ENCODE measurements at places on chromosomes 5 and 9.

DNA sequence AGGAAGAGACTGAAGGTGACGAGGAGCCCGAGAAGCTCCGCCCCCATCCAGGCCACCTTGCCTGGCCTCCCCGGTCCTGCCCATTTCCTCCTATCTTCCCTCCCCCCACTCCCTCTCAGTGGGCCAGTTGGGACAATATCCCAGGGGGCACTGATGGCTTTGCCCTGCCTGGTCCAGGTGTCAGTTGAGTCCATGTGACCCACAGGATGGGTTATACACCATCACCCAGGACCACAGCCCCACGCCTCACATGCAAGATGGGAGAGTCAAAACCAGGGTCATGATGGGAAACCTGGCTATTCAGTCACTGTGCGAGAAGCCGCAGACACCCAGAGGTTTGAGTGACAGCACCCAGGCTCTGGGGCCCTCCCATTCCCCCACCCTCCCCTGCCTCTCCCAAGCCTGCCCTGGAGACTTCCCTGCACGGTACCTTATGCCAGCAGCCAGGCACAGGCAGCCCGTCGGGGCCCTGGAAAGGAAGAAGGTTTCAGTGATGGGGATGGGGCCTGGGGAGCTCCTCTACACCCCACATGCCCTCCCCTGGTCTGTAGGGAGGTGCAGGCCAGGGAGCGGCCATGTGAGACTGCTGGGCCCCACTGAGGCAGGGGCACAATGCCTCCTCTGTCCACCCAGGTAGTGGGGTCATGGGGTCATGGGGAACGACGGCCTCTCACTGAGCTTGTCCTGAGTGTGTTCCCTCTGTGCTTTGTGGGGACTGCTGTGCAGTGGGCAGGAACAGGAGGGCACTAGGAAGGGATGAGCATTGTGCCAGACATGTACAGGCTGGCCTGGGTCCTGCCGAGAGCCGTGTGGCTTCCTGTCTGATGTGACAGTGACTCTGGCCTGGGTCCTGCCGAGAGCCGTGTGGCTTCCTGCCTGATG lies 6.3 kb upstream of the PHYKPL start:
- no peak for DNase-seq

GRCh38 chr5:111551569-111552275 lies 39.4 kb upstream of the STARD4 start:
- DNase-seq = no peak

DNA sequence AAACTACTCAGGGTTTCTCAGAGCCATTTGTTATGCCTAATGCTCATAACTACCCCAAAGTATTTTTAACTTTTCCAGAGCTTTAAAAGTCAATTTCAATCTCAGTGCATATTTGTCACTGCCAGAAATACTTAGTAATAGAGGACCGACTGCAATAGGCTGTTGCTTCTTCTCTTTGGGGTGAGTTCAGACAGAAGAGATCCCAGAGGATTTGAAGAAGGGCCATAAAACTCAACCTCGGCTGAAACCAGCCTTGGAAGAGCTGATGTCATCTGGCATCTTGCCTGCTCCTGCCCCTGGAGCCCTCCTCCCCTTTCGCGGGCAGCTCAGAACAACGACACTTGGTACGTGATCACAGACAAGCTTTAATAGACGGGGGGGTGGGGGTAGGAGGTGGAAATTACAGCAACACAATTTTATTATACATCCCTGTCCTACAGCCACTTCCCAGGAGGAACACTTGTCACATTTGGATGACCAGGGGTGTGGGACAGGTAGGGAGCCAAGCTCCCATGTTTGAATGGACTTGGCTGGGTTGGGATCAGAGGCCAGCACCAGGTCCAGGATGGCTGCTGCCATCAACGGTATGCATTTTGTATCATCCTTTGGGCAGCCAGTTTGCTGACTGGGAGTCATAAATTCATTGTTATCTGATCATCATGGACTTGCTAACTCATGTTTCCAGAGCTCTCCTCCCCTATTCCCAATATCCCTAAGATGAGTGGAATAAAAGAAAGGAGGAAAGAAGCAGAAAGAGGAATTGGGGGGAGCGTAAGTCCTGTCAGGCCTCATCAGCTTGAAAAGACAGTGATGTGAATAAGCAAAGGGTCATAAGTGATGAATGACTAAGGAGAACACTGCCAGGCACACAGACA lies 186.6 kb upstream of the PANK3 start:
- DNase-seq = peak; percentile 4

DNA sequence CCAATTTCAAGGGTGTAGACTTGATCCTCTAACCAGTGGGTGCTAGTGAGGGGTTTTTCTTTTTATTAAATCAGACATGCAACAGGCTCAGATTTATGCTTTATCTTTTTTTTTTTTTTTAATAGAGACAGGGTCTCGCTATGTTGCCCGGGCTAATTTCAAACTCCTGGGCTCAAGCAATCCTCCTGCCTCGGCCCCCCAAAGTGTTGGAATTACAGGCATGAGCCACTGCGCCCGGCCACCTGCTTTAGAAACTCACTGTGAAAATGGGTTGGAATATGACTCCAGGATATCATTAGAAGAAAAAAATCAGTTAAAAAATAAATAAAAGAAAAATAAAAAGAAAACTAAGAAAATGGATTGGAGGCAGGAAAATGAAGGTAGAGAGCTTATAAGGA lies 50.7 kb downstream of the STOM start:
- no peak for DNase-seq

- no peak for DNase-seq
Measured at GRCh38 chr9:137262909-137263285, 7.8 kb downstream of the NELFB start.

DNA sequence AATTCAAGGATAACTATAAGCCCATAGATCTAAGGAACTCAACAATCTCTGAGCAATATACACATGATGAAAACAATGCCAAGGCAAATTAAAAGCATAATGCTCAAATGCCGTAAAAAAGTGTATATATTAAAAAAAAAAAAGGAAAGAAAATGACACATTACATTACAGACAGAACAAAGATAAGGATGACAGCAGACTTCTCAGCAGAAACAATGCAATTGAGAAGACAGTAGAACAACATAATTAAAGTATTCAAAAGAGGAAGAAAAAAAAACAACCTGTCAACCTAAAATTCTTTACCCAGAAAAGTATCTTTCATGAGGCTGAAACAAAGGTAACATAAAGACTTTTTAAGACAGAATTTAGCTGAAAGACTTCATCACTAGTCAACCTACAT lies 591.7 kb downstream of the ZNF608 start:
- no peak for DNase-seq

DNA sequence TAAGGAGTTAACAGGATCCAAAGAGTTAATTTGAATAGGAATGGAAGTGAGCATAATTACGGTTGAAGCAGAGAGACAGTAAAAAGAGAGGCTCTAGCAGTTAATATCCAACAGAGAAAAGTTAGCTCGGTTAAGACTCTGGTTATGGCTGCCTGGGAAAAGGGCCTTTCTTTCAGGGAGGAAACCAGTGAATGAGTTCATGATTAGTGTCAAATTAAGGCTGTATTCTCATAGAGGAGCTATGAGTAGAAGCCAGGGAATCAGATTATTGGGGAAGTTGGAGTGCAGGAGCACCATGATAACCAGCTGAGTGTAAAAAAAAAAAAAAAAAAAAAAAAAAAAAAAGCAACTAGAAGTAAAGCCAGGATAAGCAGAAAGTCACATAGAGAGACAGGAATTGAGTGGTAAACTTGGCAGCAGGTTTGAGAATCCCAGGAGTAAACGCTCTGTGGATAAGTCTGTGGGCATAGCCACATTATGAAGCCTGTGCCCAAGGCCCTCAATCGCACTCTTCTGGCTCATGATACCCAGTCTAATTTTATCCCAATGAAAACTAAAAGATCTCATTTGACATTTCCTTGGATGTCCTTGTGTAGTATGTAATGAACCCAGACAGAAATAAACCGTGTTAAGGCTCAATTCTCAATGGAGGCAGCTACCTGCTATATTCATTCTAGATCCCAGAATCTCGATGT lies 372.6 kb upstream of the MPDZ start:
- DNase-seq = no peak

- DNase-seq = no peak
Measured at GRCh38 chr5:5342784-5343183, 79.7 kb upstream of the ICE1 start.

DNA sequence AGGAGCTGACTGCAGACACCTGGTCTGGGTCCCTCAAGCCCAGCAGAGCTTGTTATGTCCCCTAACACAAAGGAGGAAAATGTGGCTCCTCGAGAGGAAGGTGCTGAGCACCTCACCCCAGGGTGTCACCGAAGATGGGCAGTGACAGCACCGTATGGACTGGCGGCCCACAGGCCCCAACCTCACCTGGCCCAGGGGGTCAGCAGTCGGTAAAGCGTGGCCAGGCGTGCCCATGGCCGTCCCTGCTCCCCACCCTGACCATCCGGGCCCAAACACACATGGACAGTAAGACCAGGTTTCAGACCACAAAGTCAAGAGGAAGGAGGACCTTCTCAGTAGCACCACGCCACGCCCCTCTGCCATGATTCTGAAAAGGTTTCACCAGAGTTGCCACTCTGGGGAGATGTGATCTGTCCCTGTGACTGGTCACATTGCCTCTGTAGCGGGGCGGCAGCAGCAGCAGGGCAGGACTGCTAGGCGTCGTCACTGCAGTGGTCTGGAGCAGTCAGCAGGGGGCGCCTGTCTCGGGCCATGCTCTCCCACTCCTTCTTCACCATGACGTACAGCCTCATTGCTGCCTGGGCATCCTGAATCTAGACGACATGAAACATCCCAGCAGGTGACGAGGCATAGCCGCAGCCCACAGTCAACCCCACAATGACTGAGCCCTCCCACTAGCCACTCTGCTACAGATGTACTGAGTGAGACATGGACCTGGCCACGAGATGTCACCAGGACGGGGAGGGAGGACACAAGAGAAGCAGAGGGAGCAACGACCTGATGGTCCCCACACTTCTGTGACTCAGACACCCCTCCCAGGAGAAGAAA lies 11.1 kb downstream of the REXO4 start:
- DNase-seq = peak; percentile 87

- no peak for DNase-seq
Measured at GRCh38 chr9:124789531-124789930, 12.6 kb downstream of the OLFML2A start.

- DNase-seq = no peak
Measured at GRCh38 chr5:177396807-177397206, 3.7 kb downstream of the PFN3 start.

DNA sequence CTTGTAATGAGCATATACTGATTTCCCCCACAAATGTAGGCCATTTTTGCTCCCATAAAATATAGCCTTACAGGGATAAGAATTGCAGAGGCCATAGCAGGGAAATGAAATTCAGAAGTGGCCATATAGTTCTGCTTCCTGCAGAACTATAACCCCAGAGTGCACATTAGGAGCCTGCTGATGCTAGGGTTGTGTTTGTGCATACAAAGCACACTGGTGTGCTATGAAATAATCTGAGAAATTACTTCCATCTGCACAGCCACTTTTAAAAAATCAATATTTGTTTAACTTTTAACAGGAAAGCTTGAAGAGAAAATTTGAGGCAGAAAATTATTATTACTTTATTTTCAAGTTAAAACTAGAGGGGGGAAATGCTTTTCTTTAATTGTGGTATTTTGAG lies 380.3 kb downstream of the MRPS30 start:
- no peak for DNase-seq

GRCh38 chr5:164336906-164337305 lies 831.5 kb downstream of the MAT2B start:
- DNase-seq = no peak

DNA sequence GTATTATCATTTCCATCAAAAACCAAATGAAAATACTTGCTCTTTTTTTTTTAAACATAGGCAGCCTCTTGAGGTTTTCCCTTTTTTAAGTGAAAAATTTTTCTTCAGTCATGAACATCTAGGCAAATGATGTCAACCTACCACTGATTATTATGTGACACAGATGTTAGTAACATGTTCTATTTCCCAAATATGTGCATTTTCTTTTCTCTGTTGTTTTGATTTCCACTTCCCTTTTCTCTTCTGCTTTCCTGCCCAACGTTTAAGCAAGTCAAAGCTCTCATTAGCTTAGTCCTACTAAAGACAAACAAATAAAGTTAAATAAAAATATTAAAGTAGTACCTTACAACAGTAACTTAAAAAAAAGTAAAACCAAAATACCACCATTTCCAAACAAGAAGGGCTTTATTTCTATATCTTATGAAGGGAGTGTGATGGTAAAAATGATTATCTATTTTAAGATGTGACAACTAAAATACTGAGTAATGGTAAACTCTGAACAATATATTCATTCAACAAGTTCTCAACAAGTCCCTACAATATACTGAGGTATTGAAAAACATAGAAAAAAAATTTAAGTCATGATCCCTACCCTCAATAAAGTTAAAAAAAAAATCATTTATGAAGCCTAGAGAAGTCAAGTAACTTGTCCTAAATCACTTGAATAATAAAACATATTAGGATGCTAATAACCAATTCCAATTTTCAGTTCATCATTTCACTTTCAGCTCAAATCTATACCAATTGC lies 9.4 kb downstream of the SLC38A9 start:
- DNase-seq = no peak

DNA sequence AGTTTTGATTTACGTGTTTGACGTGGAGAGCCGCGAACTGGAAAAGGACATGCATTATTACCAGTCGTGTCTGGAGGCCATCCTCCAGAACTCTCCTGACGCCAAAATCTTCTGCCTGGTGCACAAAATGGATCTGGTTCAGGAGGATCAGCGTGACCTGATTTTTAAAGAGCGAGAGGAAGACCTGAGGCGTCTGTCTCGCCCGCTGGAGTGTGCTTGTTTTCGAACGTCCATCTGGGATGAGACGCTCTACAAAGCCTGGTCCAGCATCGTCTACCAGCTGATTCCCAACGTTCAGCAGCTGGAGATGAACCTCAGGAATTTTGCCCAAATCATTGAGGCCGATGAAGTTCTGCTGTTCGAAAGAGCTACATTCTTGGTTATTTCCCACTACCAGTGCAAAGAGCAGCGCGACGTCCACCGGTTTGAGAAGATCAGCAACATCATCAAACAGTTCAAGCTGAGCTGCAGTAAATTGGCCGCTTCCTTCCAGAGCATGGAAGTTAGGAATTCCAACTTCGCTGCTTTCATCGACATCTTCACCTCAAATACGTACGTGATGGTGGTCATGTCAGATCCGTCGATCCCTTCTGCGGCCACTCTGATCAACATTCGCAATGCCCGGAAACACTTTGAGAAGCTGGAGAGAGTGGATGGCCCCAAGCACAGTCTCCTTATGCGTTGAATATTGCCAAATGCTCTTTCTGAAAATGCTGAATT lies 850 bp downstream of the RRAGA start:
- DNase-seq = peak; percentile 53

DNA sequence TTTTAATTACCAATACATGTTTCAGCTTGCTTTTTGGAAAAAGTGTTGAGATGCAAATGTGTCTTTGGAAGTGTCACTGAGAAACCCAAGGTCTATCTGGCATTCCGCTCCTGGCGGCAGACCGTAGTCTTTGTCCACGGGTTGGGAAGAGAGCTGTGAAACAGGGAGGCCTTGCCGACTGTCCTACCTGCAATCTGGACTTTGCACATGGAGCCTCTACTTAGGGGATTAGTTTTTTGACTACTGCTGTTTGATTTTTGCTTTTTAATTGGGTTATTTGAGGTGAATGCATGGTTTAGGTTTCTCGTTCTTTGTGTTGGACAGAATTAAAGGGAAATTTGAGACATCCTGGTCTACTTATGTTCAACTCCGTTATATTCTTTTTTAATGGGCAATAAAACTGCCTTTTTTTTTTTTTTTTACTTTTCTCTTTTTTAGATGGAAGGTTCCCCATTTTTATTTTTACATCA lies 25.7 kb downstream of the TRIO start:
- DNase-seq = no peak

GRCh38 chr5:83518319-83519061 lies 46.9 kb downstream of the VCAN start:
- no peak for DNase-seq

All from erythroblast (primary cell).